SK-MEL-5 (cell line): ENCODE measurements at places on chromosomes 13 and 19. TPM values are rescaled to one million over a fixed set of nuclear protein-coding genes. Genes with fewer than 3 reads are reported as not detected.
A peak's percentile ranks its signal among the peaks of the same experiment; 100 is the strongest.

GRCh38 chr13:29737061-29737460 is 113.4 kb downstream of the UBL3 start:
- DNase-seq, result no peak

Gene MYH14
- 15.1 and 22.2 TPM in 2 replicates for total RNA-seq

GRCh38 chr19:2977746-2978138 is 378 bp downstream of the TLE6 start:
- peak; percentile 1 for DNase-seq

Gene CSNK1G2
- total RNA-seq, result 45.1 and 49.3 TPM in 2 replicates

- DNase-seq, result no peak
Measured at GRCh38 chr13:113157929-113158747, at the start of gene PROZ. PROZ (plus strand) TSS chr13:113158648; CDS start chr13:113158661, 13 bp downstream.

DNA sequence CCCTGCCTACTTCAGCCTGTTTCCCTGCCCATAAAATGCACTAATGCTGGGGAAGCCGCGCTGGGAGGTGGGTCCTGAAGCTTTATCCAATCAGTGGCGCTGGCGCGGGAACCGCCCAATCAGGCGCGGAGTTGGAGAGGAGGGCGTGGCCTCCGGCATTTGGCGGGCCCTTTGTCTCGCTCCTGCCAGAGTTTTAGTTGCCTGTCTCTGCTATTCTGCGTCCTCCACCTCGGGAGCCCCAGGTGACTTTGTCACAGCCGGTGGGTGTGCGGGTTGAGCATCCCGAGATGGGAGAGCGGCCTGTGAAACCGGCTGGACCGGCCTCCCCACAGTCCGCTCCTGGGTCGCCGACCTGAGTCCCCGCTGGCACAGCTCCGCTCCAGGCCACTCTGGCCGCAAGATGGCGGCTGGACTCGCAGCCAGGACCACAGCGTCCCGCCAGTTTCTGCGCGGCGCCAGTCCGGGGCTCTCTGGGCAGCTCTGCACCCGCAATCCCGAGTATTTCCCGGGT is 30.7 kb upstream of the ZNF429 start:
- DNase-seq, result no peak

Gene ZNF723
- not detected in 2 replicates for total RNA-seq

- no peak for DNase-seq
Measured at GRCh38 chr13:99057310-99057975, 79.6 kb upstream of the DOCK9 start.

DNA sequence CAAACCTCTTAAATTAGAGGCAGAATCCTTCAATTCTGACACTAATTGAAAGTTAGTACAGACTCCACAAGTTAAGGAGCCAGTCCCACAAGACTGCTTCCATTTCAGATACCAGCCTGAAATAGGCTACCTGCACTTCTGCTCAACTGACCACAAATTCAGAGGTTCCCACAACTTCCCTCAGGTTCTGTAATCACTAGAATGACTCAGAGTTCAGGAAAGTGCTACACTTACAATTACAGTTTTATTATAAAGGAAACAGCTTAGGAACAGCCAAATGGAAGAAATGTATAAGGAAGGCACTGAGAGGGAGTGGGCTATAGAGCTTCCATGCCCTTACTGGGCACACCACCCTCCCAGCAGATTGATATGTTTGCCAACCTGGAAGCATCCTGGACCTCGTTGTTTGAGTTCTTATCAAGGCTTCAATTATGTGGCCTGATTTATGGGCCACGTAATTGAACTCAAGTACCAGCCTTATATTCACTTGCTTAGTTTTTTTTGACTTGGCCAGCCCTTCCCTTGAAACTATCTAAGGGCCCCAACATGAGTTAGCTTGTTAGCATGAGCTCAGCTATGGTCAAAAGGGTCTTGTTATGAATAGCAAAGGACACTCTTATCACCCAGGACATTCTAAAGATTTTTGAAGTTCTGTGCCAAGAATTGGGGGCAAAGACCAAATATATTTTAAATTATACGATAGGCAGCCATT is 25.9 kb downstream of the NBEA start:
- DNase-seq, result no peak

DNA sequence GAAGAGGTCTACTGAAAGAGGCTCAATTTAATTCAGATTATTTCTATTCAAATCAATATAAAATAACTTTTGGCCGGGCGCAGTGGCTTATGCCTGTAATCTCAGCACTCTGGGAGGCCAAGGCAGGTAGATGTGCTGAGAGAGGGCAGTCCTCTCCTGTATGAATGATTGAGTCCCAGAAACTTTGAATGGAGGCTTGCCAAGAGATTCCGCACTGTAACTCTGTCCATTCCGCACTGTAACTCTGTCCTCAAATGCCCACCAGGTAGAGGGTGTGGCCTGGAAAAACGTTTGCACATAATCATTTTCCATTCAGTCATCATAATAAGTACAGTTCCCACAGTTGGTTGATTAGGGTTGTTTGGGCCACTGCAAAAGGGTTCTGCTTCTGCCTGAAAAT is 274.7 kb upstream of the SOX21 start:
- DNase-seq, result no peak

DNA sequence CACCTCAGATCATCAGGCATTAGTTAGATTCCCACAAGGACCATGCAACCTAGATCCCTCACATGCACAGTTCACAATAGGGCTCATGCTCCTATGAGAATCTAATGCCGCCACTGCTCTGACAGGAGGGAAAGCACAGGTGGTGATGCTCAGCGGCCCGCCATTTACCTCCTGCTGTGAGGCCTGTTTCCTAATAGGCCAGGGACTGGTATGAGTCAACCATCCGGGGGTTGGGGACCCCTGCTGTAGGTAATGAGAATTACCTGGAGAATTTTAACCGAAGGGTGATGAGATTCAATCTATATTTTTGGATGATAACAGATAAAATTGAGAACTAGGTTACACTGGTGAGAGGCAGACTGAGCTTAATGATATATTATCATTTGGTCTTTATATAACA is 101.4 kb downstream of the LACC1 start:
- no peak for DNase-seq

DNA sequence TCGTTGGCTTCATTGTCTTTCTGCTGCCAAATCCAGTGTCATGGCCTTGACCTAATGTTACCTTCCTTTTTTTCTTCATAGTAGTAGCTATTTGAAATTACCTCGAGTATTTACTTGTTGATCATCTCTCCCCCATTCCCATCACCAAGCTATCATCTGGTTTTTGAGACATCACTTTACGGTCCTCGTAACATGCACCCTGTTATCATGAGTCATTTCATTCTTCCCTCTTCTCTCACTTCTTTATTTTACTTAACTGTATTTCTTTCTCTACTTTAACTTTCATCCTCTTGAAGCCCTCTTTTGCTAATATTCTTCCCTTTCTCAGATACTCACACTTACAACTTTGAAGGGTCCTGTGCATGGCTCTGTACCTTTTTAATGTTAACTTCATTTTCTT is 31.8 kb downstream of the TPP2 start:
- no peak for DNase-seq

DNA sequence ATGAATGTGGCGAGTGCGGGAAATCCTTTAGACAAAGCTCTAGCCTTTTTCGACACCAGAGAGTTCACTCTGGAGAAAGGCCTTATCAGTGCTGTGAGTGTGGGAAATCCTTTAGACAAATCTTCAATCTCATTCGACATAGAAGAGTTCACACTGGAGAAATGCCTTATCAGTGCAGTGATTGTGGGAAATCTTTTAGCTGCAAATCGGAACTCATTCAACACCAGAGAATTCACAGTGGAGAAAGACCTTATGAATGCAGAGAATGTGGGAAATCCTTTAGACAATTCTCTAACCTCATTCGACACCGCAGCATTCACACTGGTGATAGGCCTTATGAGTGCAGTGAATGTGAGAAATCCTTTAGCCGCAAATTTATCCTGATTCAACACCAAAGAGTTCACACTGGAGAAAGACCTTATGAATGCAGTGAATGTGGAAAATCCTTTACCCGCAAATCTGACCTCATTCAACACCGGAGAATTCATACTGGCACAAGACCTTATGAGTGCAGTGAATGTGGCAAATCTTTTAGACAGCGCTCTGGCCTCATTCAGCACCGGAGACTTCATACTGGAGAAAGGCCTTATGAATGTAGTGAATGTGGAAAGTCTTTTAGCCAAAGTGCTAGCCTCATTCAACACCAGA is 5.7 kb downstream of the ZNF551 start:
- no peak for DNase-seq

GRCh38 chr19:46784262-46785053 is 3.9 kb downstream of the SLC1A5 start:
- DNase-seq, result peak; percentile 80

- DNase-seq, result no peak
Measured at GRCh38 chr13:101552786-101553185, 100.3 kb downstream of the ITGBL1 start.

DNA sequence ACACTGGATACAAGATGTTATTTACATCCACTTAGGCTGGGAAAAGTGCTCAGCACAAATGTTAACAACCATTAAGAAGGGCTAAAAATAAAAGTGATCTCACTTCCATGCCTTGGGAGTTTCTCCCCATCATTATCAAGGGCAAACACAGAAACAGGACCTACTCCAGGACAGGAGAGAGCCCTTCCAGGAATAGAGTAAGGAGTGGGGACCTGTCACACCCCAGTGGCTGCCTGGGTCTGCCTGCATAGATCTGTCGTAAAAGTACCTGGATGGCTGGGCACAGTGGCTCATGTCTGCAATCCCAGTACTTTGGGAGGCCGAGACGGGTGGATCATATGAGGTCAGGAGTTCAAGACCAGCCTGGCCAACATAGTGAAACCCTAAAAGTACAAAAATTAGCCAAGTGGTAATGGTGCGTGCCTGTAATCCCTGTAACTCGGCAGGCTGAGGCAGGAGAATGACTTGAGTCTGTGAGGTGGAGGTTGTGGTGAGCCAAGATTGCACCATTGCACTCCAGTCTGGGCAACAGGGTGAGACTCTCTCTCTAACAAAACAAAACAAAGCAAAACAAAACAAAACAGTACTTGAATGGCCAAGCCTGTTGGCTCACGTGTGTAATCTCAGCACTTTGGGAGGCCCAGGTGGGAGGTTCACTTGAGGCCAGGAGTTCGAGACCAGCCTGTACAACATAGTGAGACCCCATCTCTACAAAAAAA is 5.6 kb downstream of the ATP8A2 start:
- DNase-seq, result no peak

Gene FAM216B
- total RNA-seq, result 0.03 TPM in 1 of 2 replicates, not detected in the other

DNA sequence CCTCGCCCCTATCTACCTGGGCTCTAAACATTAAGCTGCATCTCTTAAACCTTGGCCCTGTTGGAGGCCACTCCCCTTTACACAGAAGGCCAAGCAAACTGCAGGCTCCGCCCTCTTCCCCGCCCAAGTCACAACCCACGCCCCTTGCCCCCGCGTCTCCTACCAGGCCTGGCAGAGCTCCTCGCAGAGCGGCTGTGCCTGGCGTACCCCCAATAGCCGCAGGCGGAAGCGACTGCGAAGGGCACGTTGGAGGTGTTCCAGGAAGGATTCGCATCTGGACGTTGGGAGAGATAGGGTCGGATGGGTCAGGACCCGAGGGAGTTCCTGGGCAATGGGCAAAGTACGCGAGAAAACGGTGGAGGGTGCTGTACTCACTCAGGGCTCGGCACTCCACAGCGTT is 5.9 kb downstream of the RTBDN start:
- DNase-seq, result peak; percentile 62

Gene DNAAF3
- 2.8 and 3.2 TPM in 2 replicates for total RNA-seq

Gene GAPDHS
- total RNA-seq, result 3.2 and 3.6 TPM in 2 replicates

Gene KDM4B
- 3.6 and 6.0 TPM in 2 replicates for total RNA-seq

Gene POLRMT
- total RNA-seq, result 29.0 and 37.3 TPM in 2 replicates

DNA sequence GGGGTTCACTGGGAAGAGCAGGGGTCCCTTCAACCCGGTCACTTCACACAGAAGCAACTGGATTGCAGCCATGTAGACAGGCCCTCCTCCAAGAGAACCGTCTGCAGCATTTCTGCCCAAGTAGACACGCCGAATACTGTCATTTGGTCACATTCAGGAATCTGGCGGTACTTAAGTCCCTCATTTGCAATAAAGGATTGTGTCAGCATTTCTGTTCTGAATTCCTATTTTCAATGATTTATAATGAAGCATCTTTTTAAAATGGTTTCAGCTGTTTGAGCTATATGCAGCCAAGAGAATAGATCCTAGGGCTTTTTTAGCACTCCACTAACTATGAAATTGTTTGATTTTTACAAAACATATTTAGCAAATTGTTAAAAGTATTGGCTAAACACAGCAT is 143.5 kb upstream of the SOX1 start:
- DNase-seq, result no peak

GRCh38 chr19:47283405-47284059 is 8.8 kb downstream of the INAFM1 start:
- no peak for DNase-seq

GRCh38 chr13:80462037-80462436 is 121.1 kb upstream of the SPRY2 start:
- DNase-seq, result no peak

DNA sequence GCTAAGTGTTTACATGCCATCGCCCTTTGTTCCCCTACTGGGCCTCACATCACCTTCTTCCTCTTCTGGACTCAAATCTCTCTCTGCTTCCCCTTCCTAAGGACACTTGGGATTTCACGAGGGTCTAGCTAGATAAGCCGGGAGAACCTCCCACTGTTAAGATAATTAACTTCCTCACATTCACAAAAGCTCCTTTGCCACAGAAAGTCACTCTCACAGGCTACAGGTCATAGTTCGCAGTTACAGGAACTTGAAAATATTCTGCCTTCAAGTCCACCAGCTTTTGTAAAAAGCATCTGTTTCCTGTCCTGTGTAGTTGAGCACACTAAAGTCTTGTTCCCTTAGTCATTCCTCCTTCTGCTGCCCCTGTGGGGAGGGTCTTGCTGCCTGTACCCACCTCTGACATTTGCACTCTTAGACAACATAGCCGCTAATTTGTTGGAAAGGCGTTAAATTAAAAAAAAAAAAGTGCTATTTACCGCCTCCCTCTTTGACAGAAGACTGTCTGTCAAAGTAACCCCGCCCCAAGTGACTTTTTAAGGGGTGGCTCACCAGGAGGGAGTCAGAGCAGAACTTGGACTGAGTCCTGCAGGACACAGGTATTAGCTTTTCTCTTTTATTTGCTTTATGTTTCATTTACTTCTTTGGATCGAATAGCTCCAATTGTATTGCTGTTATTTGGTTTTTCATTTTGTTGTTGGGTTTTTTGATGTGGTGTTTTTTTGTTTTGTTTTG is 26.8 kb upstream of the CEACAM21 start:
- DNase-seq, result no peak

Gene CD177
- total RNA-seq, result 0.24 TPM in 1 of 2 replicates, not detected in the other

DNA sequence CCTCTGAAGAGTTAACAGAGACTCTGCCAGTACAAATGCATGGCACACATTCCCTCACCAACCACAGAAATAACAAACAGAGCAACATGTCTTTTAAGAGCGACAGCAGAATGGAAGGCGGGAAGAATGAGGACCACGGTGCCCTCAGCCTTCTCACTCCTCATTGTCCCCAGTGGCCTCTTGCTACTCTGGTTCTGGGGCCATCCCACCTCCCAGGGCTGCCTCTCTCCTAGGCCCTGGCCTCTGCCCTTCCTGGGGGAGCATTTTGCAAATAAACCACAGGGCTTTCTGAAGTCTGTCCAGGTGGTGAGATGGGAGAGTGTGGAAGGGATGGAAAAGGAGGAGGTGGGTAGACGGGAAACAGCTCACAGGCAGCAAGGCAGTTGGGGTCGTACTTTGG is 28.3 kb downstream of the CYP2B6 start:
- no peak for DNase-seq

Gene KLK2
- 0.96 and 2.0 TPM in 2 replicates for total RNA-seq

GRCh38 chr13:107119989-107120881 is 552.3 kb upstream of the ARGLU1 start:
- no peak for DNase-seq
